CD4-positive, alpha-beta T cell treated with Interleukin-17A for 1 hour (primary cell): ENCODE measurements at places on chromosomes 3 and 15.

DNA sequence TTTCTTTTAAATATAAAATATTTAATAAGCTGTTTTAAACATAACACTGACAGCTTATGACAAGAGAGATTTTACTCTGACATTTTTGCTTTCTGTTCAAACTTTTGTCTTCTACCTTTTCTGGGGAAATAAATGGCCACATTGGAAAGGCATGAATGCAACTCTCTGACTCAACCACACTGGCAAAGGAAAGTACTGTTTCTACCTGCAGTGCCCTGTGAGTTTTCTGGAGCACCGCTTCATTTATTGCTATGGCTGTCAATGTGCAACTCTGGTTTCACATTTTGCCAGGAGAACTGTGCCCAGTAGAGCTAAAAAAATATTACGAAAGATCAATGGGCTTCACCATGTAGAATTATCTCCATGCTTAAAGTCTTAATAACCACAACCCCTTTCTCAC lies 15.1 kb downstream of the PDZRN3 start:
- no peak for DNase-seq

DNA sequence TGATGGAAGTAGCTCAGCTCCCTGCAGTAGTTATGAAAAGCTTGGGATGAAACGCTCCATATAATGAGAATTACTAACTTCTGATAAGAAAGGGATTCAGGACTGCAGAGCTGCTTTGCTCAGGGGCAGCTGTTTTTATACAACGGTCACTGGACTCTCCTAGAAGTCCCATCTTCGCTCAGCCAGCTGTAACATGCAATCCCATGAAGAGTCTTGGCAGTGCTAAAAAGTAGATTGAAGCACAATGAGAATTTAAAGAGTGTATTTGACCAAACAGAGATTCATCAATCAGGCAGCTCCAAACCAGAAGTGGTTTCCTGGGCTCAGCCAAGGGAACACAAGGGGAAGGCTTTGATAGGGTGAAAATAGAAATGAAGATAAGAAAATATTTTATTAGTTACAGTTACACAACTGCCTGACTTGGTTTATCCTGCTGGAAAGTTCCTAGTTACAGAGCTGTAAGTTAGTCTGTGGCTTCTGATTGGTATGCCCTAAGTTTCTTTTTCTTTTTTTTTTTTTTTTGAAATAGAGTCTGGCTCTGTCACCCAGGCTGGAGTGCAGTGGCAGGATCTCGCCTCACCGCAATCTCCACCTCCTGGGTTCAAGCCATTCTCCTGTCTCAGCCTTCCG lies 24.1 kb downstream of the SIDT1 start:
- DNase-seq = no peak

- no peak for DNase-seq
Observed at GRCh38 chr3:120446891-120447668, 3.7 kb downstream of the FSTL1 start.

DNA sequence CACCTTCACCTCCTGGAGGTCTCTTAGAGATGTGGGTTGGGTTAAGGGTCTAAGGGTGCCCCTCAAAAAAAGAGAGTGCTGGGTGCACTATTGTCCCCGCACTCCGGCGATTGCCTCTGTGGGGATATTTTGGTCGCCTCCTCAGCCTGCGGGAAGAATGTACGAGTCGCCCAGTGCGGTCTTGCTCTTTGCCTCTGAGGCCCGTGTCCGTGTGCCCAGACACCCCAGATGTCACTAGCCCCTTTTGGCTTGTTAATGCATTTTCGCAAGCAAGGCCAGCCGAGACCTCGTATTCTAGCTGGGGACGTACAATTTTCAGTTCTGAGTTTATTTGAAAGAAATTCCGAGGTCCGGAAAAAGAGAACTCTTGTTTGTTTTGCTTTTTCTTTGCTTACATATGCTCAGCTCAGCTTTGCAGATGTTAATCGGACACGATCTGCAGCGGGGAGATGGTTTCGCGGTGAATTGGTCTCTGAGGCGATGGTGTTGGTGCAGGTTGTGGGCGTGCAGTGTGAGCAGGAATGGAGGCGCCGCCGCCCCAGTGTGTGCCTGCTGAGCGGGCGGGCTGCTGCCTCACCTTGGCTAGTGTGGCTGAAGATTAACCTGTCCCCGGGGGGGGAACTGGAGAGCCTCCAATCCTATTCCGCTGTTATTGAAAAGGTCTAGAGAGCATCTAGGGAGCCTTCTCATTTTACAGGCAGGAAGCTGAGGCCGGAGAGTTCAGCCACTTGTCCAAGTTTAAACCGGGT lies 1.4 kb downstream of the ST6GAL1 start:
- peak; percentile 76 for DNase-seq

DNA sequence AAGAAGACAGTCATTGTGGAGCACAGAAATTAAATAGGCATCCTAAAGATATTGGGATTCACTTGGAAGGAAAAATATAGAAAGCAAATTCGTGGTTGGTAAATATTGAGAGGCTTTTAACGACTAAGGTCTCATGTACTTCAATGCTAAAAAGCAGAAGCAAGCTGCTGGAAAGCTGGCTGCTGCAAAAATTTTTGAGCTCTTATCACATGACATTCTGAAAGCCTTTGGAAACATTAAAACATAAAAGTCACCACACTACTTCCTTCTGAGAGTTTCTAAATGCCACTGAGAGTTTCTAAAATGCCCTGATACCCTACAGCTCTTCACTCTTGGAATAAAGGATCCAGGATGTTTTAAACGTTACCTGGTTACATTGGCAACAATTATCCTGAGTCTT lies 39.0 kb upstream of the CBLB start:
- peak; percentile 5 for DNase-seq

- no peak for DNase-seq
Observed at GRCh38 chr3:107206141-107206540, 171.1 kb upstream of the CCDC54 start.

DNA sequence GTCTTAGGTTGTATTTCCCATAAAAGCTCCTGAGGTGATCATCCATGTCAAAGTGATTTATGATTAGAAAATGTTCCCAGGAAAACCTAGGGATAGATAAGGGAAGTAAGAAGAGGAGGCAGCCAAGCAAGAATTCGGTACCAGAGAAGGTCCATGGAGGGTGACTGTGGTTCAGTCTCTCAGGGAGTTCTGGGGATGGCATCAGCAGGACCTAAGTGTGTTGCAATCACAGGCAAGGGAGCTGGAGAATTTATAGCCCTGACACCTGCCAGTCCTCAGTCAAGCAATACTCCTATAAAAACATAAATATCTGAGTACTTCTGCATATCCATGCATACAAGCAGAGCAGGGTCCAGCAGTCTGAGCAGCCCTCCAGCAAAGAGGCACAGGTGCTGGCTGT lies 95.6 kb upstream of the TOPAZ1 start:
- DNase-seq = no peak

GRCh38 chr3:185330644-185331043 lies 32.3 kb upstream of the MAP3K13 start:
- no peak for DNase-seq

DNA sequence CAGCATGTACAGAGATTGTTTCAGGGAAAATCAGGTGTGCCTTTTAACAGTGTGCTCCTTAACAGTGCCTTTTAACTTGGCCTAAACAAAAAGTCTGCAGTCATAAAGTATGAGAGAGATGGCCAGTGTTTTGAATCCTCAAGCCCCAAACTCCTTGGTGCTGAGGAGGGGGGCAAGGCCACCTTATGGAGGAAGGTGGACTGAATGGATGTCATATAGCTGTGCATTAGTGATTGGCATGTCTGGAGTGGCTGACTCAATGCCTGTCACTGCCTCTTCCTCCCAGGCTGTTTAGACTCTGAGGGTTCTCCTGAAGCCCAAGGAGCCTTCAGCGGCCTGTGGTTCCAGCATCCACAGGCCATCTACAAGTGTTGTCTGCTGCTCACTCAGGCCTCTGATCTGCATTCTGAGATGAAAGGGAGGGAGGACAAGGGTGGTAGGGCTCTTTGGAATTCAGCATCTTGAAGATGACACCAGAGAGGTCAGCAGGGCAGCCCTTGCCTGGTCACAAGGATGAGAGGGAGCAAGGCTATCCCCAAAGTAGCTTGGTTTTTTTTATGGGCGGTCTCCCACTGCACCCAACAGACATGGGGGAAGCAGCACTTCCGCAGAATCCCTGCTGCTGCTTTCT lies 1.5 kb downstream of the FOXL2NB start:
- no peak for DNase-seq

- peak; percentile 87 for DNase-seq
Observed at GRCh38 chr3:101850246-101851051, 1.1 kb downstream of the NFKBIZ start.

DNA sequence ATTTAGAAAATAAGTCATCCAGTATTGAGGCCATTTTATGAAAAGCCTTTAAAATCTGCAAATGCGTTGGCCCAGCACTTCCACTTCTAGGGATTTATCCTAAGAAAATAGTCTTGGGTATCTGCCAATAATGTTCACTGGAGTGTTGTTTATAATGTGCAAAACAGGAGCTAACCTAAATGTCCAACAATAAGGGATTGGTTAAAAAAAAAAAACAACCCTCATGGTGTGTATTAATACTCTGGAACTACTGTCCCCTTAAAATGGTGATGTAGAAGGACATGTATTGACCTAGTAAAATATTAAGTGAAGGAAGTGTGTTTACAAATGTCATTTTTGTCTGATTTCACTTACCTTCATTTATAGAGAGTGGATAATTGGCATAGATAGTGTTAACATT lies 58.0 kb downstream of the IGF1R start:
- no peak for DNase-seq

DNA sequence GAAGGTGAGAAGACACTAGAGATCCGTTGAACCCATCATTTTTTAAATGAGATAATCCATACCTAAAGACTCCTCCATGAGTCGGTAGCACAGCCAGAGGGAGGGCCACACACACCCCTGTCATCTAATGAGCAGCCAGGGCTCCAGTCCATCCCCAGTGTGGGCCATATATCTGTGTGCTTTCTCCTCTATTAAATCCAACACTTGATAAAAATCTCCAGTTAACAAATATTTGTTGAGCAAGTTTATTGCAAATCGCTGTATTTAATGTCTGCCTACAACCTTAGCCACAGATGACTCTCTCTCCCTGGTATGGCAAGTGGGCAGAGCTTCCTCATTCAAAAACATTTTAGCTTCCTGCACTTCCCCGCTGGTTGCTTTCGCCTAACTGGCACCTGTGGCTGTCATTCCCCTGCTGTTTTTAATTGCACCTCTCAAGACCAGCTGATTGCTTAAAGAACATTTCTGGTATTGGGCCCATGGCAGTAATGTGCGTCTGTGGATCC lies 82.8 kb downstream of the SMAD3 start:
- DNase-seq = peak; percentile 31

GRCh38 chr15:22892333-22892732 lies 53.9 kb downstream of the NIPA2 start:
- no peak for DNase-seq

DNA sequence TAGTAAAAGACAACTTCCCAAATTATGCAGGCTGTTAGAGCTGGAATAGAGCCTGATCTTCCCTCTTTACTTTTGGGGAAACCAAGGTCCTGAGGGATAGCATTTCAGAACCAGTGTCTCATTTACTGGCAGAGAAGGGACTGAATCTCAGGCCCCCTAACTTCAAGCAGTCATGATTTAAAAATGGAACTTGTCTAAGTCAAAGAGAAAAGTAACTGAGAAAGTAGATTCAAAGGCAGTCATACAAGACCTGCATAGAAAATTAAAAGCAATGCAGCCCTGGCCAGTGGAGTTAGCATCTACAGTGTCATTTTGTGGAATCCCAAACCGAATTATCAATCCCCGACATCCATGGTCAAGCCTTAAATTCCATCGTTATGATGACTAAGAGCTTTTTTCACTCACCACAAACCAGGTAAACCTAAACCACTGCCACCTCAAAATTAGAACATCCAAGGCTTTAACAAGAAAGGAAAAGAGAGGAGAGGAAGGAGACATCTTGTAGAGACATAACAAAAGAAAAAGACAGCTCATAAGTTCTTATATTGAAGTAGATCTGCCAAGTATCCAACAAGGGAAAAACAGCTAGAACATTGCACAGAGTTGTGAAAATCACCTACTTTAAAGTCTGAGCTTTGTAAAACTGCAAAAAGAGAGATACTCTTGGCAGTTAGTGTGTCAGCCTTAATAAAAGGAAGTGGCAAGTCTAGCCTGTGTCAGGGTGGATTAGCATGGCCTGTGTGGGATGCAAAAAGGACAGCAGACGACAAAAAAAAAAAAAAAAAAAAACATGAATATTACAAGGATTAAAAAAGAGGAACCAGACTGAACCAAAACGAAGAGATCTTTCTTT lies 54.1 kb upstream of the CCR2 start:
- DNase-seq = peak; percentile 45

GRCh38 chr3:139113231-139113992 lies 68.7 kb upstream of the PRR23C start:
- no peak for DNase-seq

GRCh38 chr15:74997543-74997942 lies 2.2 kb downstream of the SCAMP5 start:
- no peak for DNase-seq

GRCh38 chr15:101316529-101316928 lies 21.5 kb upstream of the SNRPA1 start:
- DNase-seq = no peak

- no peak for DNase-seq
Observed at GRCh38 chr3:102827386-102827785, 392.6 kb downstream of the ZPLD1 start.

- DNase-seq = peak; percentile 12
Observed at GRCh38 chr15:32994810-32995424, 199.6 kb downstream of the FMN1 start.

GRCh38 chr15:29970402-29970695 lies 112.4 kb upstream of the GOLGA8J start:
- DNase-seq = no peak

GRCh38 chr3:189941679-189942078 lies 179.0 kb downstream of the P3H2 start:
- no peak for DNase-seq

GRCh38 chr3:141405025-141405424 lies 36.7 kb downstream of the ZBTB38 start:
- no peak for DNase-seq

DNA sequence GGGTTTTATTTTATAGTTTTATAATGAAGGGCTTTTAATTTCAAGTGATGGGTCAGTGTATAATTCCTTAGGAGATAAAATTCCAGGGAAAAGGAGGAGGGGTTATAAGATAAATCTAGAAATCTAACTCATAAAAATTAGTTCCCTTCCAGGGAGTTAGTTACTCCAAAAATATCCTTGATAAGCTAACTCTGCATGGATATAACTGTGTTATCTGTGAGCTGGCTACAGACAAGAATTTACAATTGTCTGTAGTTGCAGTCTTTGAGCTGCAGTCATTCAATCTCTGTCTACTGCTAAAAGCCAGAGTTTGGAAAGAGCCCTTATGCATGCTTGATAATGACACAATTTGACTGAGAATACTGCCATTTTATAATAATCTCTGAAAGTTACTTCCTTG lies 432.3 kb upstream of the TPRG1 start:
- no peak for DNase-seq

- no peak for DNase-seq
Observed at GRCh38 chr3:142981108-142981507, 17.6 kb upstream of the PAQR9 start.

DNA sequence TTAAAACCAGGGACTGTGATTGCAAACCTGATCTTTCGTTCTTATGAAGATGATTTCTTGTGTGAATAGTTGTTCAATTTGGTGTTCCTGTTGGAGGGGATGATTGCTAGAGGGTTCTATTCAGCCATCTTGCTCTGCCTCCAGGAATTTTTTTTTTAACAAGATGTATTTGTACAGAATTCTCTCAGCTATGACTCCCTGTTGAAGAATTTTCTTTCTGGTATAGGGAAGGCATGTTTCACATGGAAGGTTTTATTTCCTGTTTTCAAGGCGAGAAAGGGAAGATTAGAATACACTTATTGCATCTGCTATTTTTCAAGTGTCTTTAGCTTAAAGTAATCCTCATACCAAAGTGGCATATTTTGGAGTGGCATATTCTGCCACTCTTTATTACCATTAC lies 5.6 kb upstream of the LRRC34 start:
- no peak for DNase-seq
